Left hindlimb (tissue), 1 donor: ENCODE measurements at places on chromosomes 13 and 19.

DNA sequence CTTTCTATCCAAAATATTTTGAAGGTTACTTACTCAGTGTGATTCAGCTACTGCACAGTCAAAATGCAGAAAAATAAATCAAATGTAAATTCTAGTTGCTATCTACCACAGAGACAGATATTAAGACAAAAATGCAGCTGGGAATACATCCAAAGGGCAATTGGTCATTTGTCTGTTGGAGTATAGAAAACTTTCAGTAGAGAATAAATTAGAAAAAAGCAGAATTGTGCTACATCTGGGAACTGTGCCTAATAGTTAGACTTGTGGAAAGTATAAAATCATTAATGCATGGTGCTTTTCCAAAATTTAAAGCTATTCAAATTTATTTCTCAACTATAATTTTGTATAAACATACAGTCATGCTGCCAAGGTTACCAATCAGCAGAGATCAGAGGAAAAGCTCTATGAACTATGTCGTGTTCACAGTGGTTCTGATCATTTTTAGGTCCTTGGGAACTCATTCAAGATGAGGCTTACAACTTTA, 1635.8 kb downstream of the PCDH9 start:
- DNase-seq, result no peak

- DNase-seq, result no peak
Observed at GRCh38 chr19:5615756-5616327, 6.7 kb downstream of the SAFB2 start.

- no peak for DNase-seq
Observed at GRCh38 chr19:1672038-1672768, 19.8 kb upstream of the TCF3 start.

DNA sequence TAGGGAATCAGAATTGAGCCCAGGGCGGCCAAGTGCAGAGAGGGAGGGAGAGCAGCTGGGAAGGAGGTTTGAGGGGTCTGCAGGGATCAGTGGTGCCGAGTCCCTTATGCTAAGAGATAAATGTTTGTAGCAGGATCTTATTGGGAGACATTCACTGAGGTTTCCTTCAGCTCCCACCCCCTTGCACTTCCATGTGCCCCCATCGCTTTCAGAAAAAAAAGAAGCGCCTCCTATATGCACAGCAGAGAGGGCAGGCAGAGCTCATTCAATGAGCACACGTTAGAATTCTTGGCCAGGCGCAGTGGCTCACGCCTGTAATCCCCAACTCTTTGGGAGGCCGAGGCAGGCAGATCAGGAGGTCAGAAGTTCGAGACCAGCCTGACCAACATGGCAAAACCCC, 28.0 kb downstream of the CYP4F2 start:
- no peak for DNase-seq

DNA sequence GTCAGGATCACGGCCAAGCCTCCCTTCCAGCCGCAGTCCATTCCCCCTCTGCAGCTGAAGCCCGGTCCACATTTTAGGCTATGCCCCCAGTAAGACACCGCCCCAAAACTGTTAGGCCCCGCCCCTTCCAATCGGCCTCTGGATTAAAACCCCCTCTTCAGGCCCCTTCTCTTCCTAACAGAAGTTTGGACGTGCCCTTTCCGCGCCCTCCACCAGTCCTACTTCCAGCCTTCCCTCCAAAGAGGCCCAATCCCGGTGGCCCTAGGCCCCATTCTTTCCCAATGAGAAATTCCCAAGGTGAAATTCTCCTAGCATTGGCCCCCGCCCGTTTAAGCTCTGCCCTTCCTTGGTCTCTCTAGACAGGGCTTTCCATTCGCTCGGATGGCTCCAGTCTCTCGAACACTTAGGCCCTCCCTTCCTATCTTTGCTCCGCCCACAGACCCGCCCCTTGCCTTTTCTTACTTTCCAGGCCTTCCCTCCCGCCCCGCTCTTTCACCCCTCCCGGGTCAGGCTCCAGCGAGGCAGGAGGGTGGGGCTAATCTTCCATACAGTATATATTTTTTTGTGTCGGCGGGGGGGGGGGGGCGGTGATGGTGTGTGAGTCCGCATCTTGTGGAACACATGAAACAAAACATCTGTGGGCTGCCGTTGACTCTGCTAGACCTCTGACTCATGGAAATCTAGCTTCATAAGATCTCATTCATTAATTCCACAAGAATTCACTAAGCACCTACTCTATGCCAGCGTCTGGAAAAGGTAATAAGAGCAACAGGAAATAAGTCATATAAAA, 13.6 kb downstream of the LTBP4 start:
- peak; percentile 90 for DNase-seq

GRCh38 chr19:3087769-3088168, 6.4 kb upstream of the GNA11 start:
- no peak for DNase-seq

GRCh38 chr19:13149628-13150186, 468 bp downstream of the STX10 start:
- no peak for DNase-seq

GRCh38 chr13:104759069-104759468, 1692.9 kb upstream of the SLC10A2 start:
- no peak for DNase-seq

DNA sequence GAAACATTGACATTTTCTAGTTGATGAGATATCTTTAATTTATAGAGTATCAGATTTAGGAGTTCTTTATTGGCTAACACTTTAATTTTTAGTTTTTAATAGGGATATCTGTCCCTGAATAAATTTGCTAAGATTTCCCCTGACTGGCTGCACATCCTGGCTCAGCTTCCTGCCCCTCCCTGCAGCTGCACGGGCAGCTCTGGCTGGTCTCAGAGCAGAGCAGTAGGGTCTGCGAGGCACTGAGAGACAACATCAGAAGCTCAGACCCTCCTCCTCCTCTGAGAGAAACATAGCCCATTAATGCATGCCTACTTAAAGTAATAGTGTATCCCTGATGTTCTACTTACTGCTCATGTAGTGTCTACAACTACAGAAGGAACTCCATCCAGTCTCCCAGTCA, 139.2 kb downstream of the TNFSF13B start:
- no peak for DNase-seq

- DNase-seq, result no peak
Observed at GRCh38 chr19:1455336-1456120, 5.6 kb downstream of the APC2 start.

GRCh38 chr13:38530492-38530891, 156.4 kb upstream of the FREM2 start:
- DNase-seq, result no peak

DNA sequence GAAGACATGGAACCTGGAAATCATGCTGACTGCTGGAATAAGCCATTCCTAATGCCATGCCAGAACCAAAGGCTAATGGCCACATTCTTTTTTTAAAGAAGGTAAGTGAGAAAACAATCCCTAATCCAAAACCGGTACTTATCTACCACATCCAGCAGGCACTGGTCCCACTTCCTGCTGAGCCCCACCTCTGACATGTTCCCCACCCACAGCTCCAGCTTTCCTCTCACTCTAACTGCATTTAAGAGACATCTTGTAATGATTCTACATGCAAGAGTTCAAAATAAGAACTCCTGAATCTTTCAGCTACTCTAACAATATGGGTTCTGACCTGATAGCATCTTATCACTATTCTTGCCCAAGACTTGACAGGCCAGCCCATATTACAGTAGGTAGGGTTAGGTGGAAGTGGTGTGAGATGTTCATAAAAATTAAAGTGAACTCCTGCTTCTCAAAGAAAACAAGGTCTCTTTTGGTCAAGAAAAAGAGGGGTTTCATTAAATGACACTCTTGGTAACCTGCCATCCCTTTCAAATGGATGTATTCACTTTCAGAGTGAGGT, 41.9 kb downstream of the N4BP2L2 start:
- no peak for DNase-seq

DNA sequence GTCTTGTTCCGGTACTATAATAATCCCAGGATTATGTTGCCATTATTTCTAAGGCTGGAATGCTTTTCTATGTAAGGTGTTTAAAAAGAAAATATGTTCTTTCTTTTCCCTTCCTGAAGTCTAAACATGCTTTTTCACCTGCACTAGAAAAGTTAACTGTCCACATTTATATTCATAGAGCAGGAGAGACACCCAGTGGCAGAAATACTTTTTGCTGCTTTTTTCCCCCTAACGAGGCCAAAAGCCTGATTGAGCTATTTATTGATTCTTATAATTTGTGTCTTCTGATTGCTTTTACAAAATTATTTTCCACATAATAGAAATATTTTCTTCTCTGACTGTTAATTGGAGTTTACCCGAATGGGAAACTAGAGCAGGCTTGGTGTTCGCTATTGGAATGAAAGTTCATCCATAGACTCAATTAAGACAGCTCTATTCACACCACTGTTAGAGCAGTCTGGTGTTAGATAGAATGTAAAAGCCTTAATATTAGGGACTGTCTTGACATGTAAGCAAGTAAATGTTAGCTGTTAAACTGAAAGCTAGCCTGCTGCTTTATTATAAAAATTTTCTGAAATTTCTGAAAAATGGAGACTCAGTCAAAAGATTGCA, 15.8 kb downstream of the GPR180 start:
- DNase-seq, result no peak

DNA sequence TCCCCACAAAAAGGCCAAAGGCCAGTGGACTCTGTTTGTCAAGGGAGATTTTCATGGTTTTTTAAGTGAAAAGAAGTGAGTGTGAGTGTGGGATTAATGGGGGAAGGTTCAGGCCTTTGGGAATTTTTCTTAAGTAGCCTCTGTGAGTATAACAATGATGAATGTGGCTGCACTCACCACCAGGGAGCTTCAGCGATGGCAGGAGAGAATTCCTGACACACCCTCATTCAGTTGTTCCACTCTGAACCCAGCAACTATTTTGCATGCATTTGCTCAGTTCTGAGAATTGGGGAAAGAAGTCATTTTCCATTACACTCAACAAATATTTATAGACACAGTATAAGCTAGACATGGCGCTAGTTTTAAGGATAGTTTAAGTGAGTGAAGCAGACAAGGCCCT, 117.9 kb downstream of the CCNA1 start:
- DNase-seq, result no peak

- no peak for DNase-seq
Observed at GRCh38 chr19:32336259-32337083, 8.9 kb upstream of the ZNF507 start.

DNA sequence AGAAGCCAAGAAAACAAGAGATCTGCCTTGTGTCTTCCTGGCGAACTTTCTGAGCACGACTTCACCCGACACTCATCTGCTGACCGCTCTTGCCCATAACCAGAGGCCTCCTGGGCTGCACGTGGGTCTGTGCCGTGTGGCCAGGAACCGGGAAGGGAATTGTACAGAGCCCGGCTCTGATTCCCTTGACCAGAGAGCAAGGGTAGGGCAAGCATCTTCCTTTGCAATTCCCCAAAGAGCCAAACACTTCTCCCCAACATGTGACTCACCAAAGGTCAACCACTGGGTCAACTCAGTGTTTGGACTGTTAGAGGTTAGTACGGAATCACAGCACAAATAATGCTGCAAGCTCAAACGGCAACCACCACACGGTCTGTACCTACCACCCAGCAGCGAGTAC, 48.9 kb downstream of the KLF2 start:
- no peak for DNase-seq

DNA sequence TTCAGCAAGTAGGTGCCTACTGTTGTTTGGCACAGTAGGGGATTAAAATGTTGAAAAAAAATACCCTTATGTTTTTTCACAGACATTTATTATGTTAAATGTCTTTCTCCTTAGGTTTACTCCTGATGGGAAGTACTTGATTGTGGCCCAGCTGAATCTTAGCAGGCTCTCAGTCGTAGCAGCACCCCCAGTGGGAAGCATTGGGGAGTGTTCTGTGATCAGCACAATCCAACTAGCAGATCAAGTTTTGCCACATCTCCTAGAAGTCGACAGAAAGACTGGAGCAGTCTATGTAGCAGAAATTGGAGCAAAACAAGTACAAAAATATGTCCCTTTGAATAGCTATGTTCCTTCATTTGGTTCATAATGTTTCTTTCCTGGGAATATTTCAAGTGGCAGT, 9.3 kb downstream of the NHLRC3 start:
- no peak for DNase-seq

DNA sequence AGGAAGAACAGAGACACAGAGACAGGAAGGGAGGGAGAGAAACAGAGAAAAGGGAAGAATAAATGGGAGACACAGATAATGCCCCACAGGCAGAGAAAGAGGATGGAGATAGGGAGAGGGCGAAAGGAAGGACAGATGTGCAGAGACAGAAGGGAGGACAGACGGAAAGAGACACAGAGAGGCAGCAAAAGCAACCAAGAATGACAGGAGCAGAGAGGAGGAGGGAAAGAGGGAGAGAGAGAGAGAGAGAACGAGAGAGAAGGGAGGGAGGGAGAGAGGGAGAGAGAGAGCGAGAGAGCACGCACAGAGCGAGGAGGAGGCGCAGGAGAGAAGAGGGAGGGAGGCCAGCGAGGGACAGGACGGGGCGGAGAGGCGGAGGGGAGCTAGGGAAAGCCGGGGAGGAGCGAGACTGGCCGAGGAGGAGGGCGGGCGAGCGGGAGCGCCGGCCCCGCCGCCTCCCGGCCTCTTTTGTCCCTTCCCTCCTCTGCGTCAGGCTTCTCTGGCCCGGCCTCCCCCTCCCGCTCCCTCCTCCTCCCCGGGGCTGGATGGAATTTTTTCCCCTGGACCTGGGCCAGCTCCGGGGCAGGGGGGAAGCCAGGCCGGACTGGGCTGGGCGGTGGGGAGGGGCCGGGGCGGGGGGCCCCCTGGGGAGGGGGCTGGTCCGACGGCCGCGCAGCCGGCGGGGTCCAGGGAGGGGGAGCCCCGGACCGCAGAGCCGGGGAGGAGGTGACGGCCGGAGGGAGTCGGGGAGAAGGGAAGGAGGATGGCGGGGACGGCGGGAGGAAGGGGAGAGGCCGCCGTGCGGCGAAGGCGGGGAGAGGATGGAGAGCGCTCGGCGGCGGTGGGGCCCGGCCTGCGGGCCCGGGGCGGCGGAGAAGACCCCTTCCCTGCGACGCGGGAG, 4.2 kb upstream of the SPACA6 start:
- DNase-seq, result peak; percentile 98

DNA sequence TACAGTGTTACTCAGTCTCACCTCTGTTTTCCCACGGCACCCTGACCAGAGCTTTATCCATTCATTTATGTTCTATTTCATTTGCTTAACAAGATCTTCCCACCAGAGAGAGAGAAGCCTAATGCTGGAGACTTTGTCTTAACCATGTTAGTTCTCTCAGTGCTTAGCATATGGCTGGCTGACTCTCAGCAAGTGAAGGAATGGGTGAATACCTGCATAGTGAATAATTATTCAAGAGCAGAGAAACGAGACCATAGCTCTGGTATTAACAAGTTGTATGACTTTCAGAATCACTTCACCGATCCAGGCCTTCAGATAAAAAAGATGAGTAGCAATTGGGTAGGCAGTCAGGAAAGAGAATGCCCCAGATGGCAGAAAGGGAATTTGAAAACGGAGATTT, 686.3 kb downstream of the LIG4 start:
- DNase-seq, result no peak

- no peak for DNase-seq
Observed at GRCh38 chr13:96646515-96647211, 347.6 kb downstream of the OXGR1 start.
